ENCODE measurements at places on chromosomes 16 and 17.

DNA sequence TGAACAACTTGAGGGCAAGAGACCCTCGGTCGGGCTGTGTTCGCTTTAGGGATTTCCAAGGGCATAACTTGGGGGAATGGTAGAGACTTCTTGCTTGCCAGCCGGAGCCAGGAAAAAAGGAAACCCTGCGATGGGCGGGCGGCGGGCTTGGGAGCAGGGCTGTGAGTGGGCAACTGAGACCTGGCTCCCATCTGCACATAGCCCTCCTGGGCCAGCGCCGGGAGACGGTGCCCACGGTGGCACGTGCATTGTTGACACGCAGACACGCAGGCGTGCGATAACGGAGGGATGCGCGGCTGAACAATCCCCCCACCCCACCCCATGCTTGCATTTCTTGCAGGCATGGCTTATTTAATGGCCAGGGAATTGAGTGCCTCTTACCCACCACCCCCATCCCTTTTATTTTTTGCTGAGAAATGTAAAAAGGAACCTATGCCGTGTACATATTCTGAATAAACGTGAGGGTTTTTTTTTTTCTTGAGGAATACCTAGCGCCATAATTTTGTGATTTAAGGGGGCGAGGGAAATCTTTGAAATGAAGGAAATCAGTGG lies 17.1 kb upstream of the ZFHX3 start:
- DNase-seq = no peak

DNA sequence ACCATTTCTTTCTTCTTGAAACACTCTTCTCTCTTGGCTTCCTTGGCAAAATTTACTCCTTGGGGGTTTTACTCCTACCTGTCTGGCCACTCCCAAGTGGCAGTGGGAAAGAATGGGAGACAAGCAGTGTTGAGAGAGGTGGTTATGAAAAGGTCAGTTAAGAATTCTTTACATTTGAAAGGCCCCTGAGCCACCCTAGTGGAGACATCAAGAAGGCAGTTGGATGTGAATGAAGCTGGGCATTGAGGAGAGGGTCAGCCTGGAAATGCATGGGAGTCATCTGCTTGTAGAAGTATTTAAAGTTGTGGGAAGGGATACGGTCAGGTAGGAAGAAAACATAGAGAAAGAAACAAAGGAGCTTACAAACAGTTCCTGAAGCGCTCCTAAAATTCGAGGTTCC lies 42.3 kb upstream of the CCNF start:
- no peak for DNase-seq

- no peak for DNase-seq
These were observed 184.8 kb upstream of the CIBAR2 start for GRCh38 chr16:85296859-85297660.

GRCh38 chr16:22683730-22684573 lies 130.0 kb upstream of the HS3ST2 start:
- DNase-seq = no peak

GRCh38 chr16:87140211-87141200 lies 176.7 kb downstream of the C16orf95 start:
- peak; percentile 52 for DNase-seq

Measured in right hindlimb (tissue), 1 donor.